ENCODE measurements at places on chromosomes 12 and 14. TPM values are rescaled to one million over a fixed set of nuclear protein-coding genes. Genes with fewer than 3 reads are reported as not detected.

CMKLR1 gene
- total RNA-seq: 0.03 TPM

KRT75 gene
- 0.08 TPM for total RNA-seq

CCDC197 gene
- total RNA-seq: not detected

NXPH4 gene
- 4.1 TPM for total RNA-seq

SLC25A29 gene
- 10.0 TPM for total RNA-seq

MORN3 gene
- total RNA-seq: 0.17 TPM

KRT6C gene
- total RNA-seq: not detected

CLEC4E gene
- total RNA-seq: 0.09 TPM

CSAD gene
- total RNA-seq: 6.5 TPM

C12orf54 gene
- not detected for total RNA-seq

TBPL2 gene
- not detected for total RNA-seq

NAV3 gene
- 7.9 TPM for total RNA-seq

CMTM5 gene
- not detected for total RNA-seq

SLC8A3 gene
- total RNA-seq: not detected

KRAS gene
- total RNA-seq: 15.2 TPM

TESPA1 gene
- not detected for total RNA-seq

RNASE7 gene
- total RNA-seq: 0.07 TPM

CCDC198 gene
- 2.0 TPM for total RNA-seq

NANOG gene
- total RNA-seq: not detected

HOXC6 gene
- total RNA-seq: 4.4 TPM

OR4E2 gene
- total RNA-seq: not detected

RHNO1 gene
- 47.4 TPM for total RNA-seq

LRP1-AS gene
- total RNA-seq: not detected

CAPZA3 gene
- not detected for total RNA-seq

KITLG gene
- total RNA-seq: 16.2 TPM

PDE3A gene
- total RNA-seq: 3.0 TPM

RD3L gene
- not detected for total RNA-seq

ATF7 gene
- total RNA-seq: 19.4 TPM

DNAH10 gene
- total RNA-seq: 0.31 TPM

ENDOU gene
- total RNA-seq: not detected

C12orf50 gene
- not detected for total RNA-seq

CLEC2B gene
- total RNA-seq: 1.6 TPM

SLC7A8 gene
- total RNA-seq: 1.8 TPM

FICD gene
- total RNA-seq: 3.2 TPM

C3AR1 gene
- total RNA-seq: not detected

All from A549 treated with Hydrocortisone at 1 μM for 4 hours (cell line).